ENCODE measurements at places on chromosomes 13 and 19. TPM values are rescaled to one million over a fixed set of nuclear protein-coding genes. Genes with fewer than 3 reads are reported as not detected.

DNA sequence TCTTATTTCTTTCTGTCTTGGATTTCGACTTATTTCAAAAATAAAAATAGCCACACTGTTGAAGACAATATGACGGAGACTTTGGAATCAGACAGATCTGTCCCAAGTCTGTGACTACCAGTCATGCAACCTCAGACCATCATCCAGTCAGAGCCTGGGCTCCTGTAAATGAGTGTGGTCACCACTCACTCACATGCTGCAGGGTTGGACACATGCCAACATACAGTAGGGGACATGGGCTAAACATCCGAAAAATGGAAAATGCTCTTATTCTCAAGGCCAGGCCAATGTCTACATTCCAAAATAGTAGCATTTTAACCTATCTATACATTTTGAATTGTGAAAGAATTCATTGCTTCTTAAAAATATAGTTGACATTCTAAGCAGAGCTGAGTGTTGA is 75.5 kb upstream of the EDNRB start:
- DNase-seq: no peak
- H3K36me3 ChIP-seq: no peaks in the 10 kb centered on the region
- no peaks in the 10 kb centered on the region for H3K27me3 ChIP-seq
- no peak overlapping the region for H3K4me3 ChIP-seq

- H3K27ac ChIP-seq: no peak overlapping the region
- H3K27me3 ChIP-seq: no peaks in the 10 kb centered on the region
- DNase-seq: no peak
- peaks cover 23% of the 10 kb centered on the region for H3K4me1 ChIP-seq
- H3K36me3 ChIP-seq: no peaks in the 10 kb centered on the region
- H3K4me3 ChIP-seq: peak overlapping the region; percentile 94
Measured at GRCh38 chr13:113394339-113394640, 30.4 kb upstream of the GRTP1 start.

- H3K4me1 ChIP-seq: no peaks in the 10 kb centered on the region
- no peak overlapping the region for H3K4me3 ChIP-seq
- no peaks in the 10 kb centered on the region for H3K36me3 ChIP-seq
- no peak for DNase-seq
Measured at GRCh38 chr13:98144027-98144741, 1.3 kb downstream of the FARP1 start.

DNA sequence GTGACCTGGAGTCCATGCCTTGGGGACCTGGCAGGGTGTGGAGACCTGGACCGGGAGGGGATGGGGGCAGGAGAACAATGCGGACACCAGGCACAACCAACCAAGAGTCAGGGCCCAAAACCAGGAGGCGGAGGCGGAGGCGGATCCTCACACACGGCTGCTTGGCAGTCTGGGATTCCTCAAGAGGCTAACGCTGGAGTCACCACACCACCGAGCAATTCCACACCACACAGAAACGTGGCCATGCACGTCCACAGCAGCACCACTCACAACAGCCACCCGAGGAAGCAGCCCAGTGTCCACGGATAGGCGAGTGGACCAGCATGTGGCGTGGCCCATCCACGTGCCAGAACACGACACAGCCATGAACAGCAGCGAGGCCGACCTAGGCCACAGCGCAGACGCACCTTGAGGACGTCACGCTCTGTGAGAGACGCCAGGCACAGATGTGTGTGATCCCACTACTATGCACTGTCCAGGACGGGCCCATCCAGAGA is 17.7 kb downstream of the SBNO2 start:
- H3K36me3 ChIP-seq: no peaks in the 10 kb centered on the region
- H3K27ac ChIP-seq: no peak overlapping the region
- H3K27me3 ChIP-seq: no peaks in the 10 kb centered on the region
- no peaks in the 10 kb centered on the region for H3K4me1 ChIP-seq
- H3K4me3 ChIP-seq: no peak overlapping the region

GRCh38 chr19:48745208-48745995 is 1.3 kb downstream of the IZUMO1 start:
- no peaks in the 10 kb centered on the region for H3K27me3 ChIP-seq
- no peak overlapping the region for H3K27ac ChIP-seq
- no peaks in the 10 kb centered on the region for H3K4me1 ChIP-seq
- no peak overlapping the region for H3K4me3 ChIP-seq
- H3K36me3 ChIP-seq: no peaks in the 10 kb centered on the region

GRCh38 chr13:41971848-41972247 is 10.9 kb upstream of the VWA8 start:
- no peak overlapping the region for H3K27ac ChIP-seq
- no peaks in the 10 kb centered on the region for H3K27me3 ChIP-seq
- H3K4me1 ChIP-seq: peaks cover 5% of the 10 kb centered on the region
- no peak overlapping the region for H3K4me3 ChIP-seq
- no peak for DNase-seq

- DNase-seq: no peak
- H3K27me3 ChIP-seq: no peaks in the 10 kb centered on the region
- H3K36me3 ChIP-seq: no peaks in the 10 kb centered on the region
- no peak overlapping the region for H3K27ac ChIP-seq
- no peak overlapping the region for H3K4me3 ChIP-seq
Measured at GRCh38 chr13:35848336-35849255, 282.6 kb downstream of the DCLK1 start.

- H3K36me3 ChIP-seq: peaks cover 20% of the 10 kb centered on the region
- H3K4me1 ChIP-seq: no peaks in the 10 kb centered on the region
- no peaks in the 10 kb centered on the region for H3K27me3 ChIP-seq
- DNase-seq: no peak
- H3K27ac ChIP-seq: no peak overlapping the region
Measured at GRCh38 chr19:34475026-34475974, 6.3 kb upstream of the WTIP start.

CEACAM3 gene
- not detected for total RNA-seq

FAM216B gene
- total RNA-seq: not detected

CAMSAP3 gene
- not detected for total RNA-seq

KCTD15 gene
- total RNA-seq: not detected

ZIM2 gene
- not detected for total RNA-seq

PRTN3 gene
- total RNA-seq: not detected
